H4 (cell line): ENCODE measurements at places on chromosomes 13 and 19. TPM values are rescaled to one million over a fixed set of nuclear protein-coding genes. Genes with fewer than 3 reads are reported as not detected.

CNN2 gene
- total RNA-seq = 111 and 123 TPM in 2 replicates

TJP3 gene
- total RNA-seq = 1.5 TPM in 1 of 2 replicates, not detected in the other

ZNF534 gene
- not detected in 2 replicates for total RNA-seq

ZNF442 gene
- total RNA-seq = 0.72 and 5.2 TPM in 2 replicates

S1PR5 gene
- 1.0 and 1.7 TPM in 2 replicates for total RNA-seq

ZNF98 gene
- total RNA-seq = 5.6 and 7.9 TPM in 2 replicates

ZNF730 gene
- 1.0 and 2.0 TPM in 2 replicates for total RNA-seq

NEK3 gene
- total RNA-seq = 2.1 and 4.2 TPM in 2 replicates

B3GNT3 gene
- not detected in 2 replicates for total RNA-seq

ATP8A2 gene
- total RNA-seq = 1.1 and 1.6 TPM in 2 replicates

CRB3 gene
- not detected in 2 replicates for total RNA-seq

GRCh38 chr19:35740108-35740422 lies 2.2 kb downstream of the IGFLR1 start:
- no peak for DNase-seq

- DNase-seq = no peak
Measured at GRCh38 chr13:77306458-77306857, 20.4 kb downstream of the MYCBP2 start.

DNA sequence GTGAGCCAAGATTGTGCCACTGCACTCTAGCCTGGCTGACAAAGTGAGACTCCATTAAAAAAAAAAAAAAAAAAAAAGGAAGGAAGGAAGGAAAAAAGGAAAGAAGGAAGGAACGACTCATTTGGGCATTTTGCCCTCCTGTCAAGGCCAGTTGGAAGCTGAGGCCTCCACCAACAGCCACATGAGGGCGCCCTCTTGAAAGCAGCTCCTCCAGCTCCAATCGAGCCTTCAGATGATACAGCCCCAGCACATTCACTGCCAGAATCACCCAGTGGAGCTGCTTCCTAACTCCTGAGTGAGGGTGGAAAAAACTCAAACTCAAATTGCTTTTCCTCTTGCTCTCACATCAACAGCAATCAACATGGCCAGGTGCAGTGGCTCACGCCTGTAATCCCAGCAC lies 40.9 kb downstream of the GNG7 start:
- no peak for DNase-seq

GRCh38 chr13:105642511-105642958 lies 892.9 kb downstream of the EFNB2 start:
- no peak for DNase-seq

GRCh38 chr13:71546881-71547280 lies 320.1 kb downstream of the DACH1 start:
- no peak for DNase-seq
